ENCODE measurements at places on chromosomes 6 and 20.

DNA sequence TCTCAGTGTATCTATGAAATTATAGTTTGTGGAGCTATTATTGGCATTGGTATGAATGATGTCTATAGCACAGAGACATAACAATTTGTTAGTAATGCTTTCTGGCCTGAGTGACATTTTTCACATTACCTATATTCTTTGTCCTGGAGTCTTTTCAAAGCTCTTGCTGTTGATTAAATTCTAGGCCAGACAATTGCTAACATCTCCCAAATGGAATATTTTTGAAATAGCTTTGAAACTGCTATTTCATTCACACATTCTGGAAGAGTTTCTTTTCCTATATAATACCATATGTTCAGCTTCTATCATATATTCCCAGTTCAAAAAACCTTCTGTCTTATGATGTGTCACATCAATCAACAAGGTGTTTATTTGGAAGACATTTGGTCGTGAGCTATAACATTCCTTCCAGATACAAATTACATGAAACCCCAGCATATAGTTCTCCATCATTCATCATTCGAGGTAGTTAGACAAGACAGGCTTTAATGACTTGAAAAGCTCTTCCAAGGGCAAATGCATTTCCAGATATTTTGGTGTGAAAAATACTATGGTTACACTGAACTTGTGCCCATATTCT lies 452.8 kb downstream of the KHDRBS2 start:
- DNase-seq: no peak

- no peak for DNase-seq
These were observed 228.8 kb downstream of the TBC1D32 start for GRCh38 chr6:121105461-121105860.

GRCh38 chr20:62663145-62664018 lies 21.1 kb downstream of the SLCO4A1 start:
- no peak for DNase-seq

DNA sequence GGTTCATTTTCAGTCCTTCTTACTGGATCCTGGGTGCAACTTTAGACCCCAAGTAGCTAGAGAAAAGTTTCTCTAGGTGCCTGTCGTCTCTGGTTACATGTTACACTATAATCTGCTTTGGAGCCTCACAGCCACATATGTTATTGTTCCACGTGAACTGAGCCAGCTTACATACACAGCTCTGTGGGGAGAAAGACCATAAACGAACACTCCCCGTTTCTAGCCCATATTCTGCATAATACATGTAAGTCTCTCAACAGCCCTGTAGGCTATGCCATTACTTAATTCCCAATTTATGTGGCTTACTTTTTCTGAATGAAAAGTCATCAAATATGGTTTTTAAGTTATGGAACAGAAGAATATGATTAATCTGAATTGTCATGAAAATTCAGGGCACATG lies 233.8 kb downstream of the BCKDHB start:
- no peak for DNase-seq

DNA sequence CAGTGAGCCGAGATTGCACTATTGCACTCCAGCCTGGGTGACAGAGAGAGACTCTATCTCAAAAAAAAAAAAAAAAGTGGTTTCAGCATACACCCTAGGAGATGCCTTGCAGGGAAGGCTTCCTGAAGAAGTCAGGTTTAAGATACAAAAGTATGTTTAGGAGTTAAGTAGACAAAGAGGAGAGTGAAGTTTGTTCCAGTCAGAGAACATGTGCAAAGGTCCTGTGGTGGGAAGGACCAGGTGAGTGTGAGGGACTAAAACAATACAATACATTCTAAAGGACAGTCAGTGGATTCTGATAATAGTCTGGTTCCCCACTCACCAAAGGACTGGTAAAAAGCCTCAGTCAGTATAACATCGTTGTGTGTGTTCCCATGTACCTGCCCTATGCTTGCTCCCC lies 299.3 kb downstream of the HIVEP2 start:
- DNase-seq: no peak

DNA sequence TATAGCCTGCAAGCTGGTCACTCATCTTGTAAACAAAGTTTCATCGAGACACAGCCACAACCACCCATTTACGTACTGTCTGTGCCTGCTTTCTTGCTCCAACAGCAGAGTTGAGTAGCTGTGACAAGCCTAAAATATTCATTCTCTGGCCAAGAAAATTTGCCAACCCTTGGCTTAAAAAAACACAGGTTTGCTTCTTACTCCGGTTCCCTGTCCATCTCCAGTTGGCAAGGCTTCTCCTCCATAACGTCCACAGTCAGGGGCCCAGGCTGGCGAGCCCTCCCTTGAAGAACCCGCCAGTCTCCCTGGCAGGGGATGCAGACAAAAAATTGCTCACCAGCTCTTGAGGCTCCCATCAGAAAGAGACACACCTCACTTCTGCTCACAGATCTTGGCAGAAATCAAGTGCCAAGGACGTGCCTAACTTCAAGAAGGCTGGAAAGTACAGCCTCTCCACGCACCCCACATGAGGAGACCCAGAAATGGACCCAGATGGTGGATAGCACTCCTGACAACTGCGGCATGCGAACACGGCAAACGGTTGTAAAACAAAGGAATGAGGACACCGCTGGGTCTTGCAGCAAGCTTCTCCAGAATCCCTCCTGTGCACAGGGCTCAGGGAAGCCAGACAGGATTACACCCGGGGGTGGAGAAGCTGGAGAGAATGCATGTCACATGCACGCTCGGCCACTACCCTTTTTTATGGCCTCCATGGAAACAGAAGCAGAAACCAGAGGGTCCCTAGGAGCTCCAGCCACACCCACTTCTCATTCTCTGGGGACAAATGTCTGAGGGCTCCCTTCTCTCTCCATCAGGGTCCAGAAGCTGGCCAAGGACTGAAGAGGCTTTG lies 59.8 kb upstream of the SIRPA start:
- no peak for DNase-seq

DNA sequence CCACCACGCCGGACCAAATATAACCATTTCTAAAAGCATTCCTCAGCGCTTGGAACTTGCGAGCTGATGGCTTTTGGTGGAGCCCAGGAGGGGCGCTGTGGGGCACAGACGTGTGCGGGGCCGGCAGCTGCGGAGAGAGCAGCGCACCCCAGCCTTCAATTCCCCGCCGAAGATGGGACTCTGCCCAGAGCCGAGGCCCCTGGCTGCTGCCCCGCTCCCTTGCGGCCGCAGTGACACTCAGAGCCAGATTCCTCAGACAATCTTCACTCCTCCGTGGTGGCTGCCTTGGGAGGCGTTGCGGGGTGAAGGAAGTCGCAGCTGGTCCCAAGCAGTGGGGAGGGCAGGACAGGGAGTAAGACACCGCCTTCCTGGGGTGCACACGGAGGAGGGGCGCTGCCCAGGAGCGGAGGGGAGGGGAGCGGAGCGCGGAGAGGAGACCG lies 87.7 kb downstream of the TMEM242 start:
- peak; percentile 45 for DNase-seq

DNA sequence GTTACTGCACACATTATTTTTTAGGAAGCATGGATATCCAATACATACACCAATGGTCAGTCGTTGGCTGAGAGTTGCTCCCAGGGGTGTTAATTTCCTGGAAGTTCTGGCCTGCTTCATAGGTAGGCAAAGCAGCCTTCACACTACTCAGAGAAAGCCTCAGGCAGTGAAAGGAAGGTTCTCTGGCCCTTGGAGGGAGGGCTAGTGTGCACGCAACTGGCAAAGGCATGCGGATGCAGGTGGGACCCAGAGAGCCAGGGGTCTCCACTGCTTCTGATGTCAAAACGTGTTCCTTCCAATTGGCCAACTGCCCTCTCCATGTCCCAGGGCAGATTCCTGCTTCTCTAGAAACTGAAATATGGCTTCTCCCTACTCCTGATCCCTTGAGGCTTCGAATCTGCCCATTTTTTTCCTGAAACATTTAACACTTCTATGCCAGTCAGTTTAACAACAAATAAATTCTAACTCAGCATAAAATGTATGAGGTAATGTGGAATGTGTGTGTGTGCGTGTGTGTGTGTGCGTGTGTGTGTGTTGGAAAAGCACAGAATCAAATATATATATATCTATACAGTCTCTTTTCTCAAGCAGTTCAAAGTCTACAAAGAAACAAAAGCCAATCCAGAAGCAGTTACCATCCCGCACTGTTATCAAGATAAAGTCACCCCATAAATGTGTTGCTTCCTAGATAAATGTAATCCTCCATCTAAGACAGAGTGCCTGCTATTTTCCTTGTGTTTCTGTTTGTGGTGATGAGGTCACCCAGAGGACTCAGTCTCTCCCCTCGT lies 94.0 kb upstream of the HIVEP1 start:
- DNase-seq: no peak

DNA sequence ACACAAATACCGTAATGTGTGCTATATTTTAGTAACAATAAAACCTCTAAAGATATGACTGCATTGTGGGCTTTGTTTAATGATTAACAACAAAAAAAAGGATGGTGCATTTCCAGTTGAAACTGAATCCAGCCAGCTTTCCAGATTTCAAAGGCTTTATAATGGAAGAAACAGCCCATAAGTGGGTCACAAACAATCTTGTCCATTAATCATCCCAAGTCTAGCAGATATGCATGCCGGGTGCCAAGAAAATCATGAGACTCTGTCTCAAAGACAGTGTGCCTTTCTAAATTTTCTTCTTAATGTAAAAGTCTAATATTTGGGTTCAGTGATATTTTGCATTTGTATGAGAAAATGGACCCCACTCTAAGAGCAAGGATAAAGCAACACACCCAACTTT lies 20.6 kb upstream of the LAMP5 start:
- DNase-seq: no peak

DNA sequence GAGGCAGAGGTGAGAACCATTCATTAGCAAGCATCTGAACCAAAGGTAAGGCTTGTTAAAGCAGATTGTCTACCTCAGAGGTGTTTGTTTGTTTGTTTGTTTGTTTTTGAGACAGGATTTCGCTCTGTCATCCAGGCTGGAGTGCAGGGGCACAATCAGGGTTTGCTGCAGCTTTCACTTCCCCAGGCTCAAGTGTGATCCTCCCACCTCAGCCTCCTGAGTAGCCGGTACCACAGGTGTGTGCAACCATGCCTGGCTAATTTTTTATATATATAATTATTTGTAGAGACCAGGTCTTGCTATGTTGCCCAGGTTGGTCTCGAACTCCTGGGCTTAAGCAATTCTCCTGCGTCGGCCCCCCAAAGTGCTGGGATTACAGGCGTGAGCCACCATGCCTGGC lies 17.2 kb downstream of the CYP39A1 start:
- DNase-seq: no peak

DNA sequence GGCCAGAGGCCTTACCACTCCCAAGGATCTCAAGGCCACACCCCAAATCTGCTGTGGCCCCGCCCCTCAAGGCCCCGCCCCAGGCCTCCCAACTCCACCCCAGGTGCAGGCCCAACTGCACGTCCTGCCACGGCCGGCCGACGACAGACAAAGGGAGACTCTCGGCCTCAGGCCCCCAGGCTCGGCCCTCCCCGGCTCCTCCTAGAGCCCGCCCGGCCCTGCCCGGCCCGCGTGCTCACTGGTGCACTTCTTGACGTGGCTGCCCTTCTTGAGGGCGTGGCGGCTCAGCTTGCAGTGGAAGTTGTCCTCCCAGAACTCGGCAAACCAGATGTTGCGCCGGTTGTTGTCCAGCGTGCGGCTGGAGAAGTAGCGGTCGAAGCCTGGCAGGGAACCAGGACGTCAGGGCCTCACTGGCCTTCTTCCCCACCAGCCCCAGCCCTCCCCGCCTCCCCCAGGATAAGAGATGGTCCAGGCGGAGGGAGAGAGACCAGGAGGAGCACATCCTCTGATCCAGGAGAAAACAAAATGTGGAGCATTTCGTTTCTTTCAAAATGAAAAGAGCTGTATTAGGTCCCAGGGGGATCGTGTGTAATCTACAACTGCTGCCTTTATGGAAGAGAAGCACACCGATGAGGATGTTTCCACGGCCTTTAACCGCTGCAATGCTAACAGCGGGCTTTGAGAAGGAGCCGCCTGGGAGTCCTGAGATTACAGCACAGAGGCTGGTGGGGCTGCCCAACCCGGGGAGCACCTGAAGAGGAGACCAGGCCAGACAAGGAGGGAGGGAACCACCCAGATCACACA lies 89.4 kb downstream of the GRM4 start:
- no peak for DNase-seq

DNA sequence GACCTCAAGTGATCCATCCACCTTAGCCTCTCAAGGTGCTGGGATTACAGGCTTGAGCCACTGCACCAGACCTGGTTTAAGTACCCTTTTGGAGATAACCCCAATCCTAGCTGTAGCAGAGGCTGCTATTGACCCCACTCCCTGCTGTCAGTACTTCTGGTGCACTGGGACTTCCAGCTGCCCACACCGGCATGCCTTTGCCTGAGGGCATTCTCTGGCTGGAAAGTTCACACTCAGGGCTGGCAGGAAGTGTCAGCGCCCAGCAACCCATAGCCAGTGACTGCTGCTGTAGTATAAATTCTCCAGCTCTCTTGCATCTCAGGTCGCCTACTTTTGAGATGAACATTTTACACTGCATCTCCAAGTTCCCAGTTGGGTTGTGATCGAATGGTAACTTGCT lies 75.3 kb downstream of the UTRN start:
- no peak for DNase-seq

DNA sequence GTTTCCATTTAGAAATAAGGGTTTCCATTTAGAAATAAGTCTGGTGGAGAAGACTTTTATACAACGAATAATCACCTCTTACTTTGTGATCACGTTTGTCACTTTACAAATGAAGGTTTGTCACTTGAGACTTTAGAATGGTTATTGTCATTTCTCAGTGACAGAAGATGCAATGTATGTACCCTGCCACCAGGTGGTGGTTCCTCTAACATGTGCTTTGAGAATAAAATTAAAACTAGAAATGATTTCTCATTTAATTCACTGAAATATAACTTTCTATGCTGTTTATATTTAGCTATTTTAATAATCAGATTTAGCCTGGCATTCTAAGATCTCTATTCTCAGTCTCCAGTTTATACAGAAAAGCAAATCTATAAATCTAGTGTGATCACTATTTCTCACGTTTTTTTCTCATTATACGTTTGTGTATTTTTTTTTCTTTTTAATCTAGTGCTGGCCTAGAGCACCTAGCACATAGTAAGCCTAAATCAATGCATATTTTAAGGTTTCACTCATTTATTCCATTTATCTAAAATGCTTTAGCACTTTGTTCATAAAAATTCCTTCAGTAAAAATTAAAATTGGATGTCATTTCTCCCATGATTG lies 57.4 kb upstream of the TFAP2D start:
- no peak for DNase-seq

- DNase-seq: peak; percentile 45
These were observed 313.6 kb downstream of the ALDH8A1 start for GRCh38 chr6:134636186-134636799.

DNA sequence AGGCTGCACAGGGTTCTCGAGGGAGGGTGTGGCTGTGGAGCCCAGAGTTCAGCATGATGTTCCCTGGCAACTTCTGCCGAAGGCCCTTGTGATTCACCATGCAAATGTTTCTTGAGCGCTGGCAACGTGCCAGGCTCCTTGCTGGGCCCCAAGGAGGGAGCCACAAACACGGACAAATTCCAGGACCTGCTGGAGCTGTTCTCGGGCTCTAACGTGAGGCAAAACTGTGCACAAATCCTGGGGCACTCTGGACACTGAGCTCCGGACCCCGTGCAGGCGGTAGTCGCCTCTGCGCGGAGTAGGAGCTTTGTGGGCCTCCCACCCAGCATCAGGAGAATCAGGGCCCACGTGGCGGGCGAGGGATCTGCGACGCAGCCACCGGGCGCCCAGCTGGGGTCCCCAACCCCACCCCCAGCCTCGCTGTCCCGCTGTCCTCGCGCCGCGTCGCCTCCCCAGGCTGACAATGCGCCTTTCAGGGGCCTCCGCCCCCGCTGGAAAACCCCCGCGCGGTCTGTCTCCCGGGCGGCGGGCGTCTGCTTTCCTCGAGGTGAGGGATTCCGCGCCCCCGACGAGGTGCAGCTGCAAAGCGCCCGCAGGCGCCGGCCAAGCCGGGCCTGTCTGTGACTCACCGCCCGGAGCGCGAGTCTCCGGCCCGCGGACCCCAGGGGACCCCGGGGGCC lies 31.7 kb upstream of the SCUBE3 start:
- DNase-seq: no peak

GRCh38 chr6:35611240-35611639 lies 77.5 kb downstream of the FKBP5 start:
- DNase-seq: peak; percentile 62
